ENCODE measurements at places on chromosomes 3 and 15.

GRCh38 chr3:82137050-82137449, 375.6 kb upstream of the GBE1 start:
- DNase-seq, result no peak

GRCh38 chr3:127598841-127599570, 795 bp downstream of the MCM2 start:
- DNase-seq, result no peak

- DNase-seq, result no peak
These were observed 226.5 kb upstream of the NDN start for GRCh38 chr15:23913635-23914034.

DNA sequence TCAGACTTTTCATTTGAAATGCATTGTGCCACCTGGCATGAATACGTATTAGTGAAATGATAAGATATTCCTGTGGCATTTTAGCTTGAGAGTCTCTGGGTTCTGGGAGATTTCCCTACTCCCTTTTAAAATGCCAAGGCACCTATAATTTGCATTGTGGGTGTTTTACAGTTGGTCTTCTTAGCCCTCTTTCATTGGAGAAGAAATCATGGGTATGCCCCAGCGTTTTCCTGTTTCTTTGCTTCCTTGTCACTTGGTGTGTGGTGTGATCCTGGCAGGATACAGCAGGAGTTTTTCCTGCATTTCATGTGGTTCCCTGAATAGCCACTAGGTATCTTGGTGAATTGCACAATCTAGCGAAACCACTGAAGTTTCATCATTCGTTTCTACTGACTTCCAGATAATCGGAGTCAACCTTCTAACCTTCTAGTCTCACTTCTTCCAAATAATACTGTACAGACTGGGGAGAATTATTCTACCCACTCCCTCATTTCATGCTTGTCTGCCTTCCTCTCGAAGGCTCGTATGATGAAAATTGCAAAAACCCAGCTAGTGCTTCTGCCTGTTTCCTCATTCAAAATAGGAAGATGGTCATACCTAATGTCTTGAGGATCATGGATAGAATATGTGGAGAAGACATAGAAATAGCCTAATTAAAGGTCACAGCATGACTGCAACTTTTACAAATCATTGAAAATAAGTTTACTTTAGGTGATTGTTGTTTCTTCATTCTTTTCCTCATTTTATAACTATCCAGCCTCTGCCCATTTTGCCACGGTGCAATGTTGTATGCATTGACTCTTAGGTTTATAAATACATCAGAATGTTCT, 2.6 kb downstream of the BHLHE40 start:
- DNase-seq, result no peak

Data from smooth muscle cell of the brain vasculature (primary cell).